ENCODE measurements at places on chromosomes 3 and 15. TPM values are rescaled to one million over a fixed set of nuclear protein-coding genes. Genes with fewer than 3 reads are reported as not detected.

DNA sequence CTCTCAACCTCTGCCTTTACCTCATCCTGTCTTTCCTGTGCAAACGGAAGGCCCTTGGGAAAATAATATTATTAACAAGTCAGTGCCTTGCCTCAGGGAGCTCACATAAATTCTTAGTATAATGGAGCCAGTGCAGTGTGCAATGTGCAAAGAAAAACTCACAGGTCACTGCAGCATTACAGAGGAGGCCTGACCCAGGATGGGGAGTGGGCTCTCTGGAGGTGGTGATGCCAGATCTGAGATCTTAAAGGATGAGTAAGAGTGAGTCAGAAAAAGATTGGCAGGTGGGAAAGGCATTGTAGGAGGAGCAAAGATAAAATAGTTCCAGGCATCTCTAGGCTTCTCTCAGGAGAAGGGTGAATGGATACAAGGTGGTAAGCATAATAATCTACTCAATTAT lies 185.6 kb upstream of the ADAMTS9 start:
- DNase-seq: no peak

DNA sequence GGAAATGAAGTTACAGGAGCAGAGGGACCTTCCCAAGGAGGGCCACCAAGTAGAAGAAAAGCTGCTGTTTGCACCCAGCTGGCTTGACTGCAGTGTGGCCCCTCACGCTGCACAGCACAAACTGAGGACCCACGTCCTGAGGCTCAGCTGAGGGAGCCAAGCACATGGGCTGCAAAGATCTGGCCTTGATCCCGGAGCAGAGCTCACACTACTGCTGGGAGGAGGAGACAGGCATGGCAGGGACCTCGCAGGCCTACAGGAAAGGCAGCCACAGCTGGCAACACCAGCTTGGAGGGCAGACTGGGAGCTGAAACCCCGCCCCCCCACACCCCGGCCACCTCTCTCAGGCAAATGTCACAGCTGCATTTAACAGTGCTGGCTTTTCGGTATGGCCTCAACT lies 39.7 kb downstream of the KLHL25 start:
- no peak for DNase-seq

GRCh38 chr15:35757765-35758164 lies 211.8 kb upstream of the DPH6 start:
- no peak for DNase-seq

- no peak for DNase-seq
Observed at GRCh38 chr15:57432141-57432741, 55.9 kb downstream of the CGNL1 start.

- no peak for DNase-seq
Observed at GRCh38 chr15:69919816-69920215, 177.9 kb downstream of the TLE3 start.

DNA sequence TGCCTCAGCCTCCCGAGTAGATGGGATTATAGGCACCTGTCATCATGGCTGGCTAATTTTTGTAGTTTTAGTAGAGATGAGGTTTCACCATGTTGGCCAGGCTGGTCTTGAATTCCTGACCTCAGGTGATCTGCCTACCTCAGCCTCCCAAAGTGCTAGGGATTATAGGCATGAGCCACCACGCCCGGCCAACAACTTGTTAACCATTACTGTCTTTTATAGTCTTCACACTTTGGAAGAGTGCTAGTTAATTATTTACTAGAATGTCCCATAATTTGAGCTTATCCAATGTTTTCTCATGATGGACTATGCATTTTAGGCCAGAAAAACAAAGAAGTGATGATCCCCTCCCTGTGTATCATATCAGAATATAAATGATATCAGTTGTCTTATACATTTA lies 288.6 kb upstream of the CBLB start:
- no peak for DNase-seq

DNA sequence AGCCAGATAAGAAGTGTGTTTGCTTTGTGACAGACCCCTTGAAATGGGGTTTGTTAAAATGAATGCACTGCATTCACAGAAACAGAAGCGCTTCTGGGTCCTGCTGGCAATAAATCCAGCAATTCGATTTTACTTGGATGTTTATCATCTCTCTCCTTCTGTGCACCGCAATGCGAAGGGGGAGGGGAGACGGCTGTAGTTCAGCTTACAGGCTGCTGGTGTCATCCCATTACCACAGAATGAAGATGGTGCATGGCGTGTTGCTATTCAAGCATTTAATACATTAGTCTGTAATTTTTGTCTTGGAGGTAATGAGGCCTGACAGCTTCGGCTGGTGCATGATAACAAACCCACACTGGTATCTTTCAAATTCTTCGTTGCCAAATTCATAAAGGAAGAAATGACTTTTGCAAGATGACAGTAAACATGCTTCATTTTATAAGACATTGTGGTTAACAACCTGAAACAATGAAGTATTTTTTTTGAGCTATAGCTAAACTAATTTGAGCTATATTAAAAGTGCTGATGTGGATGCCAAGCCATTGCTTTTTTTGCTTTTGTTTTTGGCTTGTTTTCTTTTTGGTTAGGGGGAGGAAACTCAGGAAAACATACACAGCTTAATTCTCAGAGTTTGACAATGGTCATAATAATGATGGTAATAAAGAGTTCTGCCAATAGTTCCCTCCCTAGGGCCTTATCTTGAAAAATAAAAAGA lies 418.3 kb downstream of the OTOL1 start:
- DNase-seq: no peak

DNA sequence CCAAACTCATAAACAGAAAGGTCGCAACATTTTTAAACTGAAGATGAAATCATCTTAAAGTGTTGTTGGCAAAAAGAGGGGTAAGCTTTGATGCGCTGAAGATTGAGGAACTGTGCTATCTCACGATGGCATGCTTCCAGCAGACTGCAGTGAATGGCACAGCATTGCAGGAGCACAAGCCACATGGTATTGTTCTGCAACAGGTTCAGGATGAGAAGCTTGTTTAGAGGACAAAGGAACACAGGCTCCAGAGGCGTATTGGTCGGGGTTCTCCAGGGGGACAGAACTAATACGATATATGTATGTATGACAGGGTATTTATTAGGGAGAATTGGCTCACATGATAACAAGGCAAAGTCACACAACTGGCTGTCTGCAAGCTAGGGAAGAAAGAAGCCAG lies 13.8 kb upstream of the PLD1 start:
- DNase-seq: peak; percentile 69

- no peak for DNase-seq
Observed at GRCh38 chr15:101203029-101203573, 48.7 kb downstream of the CHSY1 start.

DNA sequence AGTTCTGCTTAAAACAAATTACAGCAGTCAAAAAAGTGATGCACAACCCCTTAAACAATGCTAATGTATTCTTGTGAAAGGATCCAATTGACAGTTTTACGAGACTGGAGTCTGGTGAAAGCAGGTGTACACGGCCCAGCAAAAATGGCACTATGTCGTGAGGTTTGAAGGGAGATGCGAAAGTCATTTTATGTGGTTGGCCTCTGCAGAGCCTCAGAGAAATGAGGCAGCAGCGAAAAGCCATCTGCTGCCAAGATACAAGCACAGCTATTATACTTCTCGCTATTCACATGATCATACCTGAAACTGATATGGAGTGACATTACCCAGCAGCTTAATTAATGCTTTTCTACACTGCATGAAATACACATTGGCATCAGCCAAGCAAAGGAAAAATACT lies 36.4 kb downstream of the MECOM start:
- no peak for DNase-seq

- peak; percentile 54 for DNase-seq
Observed at GRCh38 chr3:177050501-177051237, 146.6 kb downstream of the TBL1XR1 start.

- DNase-seq: no peak
Observed at GRCh38 chr3:37916685-37917084, 55.0 kb downstream of the CTDSPL start.

DNA sequence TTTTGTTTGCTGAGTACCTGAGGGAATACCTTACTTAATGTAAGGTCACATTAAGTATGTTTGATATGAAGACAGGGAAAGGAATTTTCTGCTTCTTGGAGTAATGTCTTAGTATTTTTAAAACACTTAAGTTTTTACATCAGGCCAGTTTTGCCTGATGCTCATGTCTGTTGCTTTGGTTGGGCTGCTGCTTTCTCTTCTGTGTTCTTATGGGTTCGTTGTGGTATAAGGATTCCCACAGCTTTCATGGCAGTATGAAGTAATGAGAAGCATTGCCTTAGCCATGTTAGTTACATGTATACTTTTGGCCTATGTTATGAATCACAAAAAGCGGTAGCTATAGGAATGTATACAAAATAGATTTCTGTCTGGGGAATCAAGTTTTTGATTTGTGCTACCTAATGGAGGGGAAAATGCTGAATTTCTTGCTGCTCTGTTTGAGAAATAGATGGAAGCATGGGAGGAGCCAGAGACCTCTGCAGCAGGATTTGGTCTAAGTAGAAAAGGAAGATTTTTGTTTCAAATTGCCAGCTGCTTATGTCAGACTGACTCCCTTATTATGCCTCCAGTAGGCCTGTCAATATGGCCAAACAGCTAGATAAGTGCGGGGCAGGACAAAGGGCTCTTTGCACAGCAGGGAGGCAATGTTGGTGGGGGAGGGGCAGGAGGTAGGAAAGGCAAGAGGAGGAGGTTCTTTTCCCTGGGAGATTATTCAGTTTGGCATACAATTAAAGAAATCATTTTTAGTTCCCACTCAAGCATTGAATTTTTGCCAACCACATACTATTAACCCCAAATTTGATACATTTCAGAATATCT lies 5.2 kb downstream of the SETD5 start:
- DNase-seq: no peak

DNA sequence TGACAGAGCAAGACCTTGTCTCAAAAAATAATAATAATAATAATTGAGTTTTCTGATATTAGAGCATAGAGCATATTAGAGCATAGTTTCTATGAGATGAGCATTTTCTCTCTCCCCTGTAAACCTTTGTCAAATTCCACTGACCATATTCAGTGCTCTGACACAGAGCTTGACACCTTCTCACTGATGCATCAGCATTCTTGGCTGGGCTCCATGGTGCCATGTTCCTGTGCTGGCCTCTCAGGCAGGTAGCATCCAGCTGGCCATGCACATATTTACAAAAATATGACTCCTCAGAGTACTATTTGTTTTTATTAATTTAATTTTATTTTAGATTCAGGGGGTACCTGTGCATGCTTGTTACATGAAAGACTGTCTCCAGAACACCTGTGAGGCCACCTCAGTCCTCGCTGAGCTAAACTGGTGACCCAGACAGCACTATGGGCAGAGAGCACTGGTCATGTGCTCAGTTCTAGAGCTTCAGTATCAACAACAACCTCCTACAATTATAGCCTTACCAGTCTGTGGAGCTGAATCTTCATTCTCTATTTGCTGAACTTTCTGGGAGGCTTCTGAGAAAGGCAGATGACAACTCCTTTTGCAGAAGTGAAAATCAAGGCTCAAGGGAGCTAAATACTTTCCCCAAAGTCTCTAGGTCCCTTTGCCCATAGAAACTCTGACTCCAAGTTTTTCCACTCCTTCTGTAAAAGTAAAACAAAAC lies 21.6 kb upstream of the SLC28A2 start:
- no peak for DNase-seq

DNA sequence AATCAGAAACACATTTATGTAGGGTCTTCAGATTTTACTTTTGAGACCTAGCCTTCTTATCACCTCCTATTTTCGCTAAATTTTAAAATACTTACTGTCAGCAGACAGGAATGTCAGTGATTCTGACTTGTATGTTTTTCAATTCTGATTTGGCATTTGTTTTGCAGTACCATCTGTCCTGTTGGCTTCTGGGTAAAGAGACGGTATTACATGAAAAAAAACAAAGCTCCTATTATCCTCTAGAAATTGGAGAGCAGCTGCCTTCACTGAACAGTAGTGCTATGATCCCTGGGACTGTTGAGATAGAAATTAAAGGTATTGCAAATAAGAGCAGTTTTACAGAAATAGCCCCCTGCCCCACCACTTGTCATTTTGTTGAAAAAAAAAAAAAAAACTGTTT lies 8.4 kb downstream of the ARMC8 start:
- DNase-seq: no peak

GRCh38 chr3:107201146-107201545 lies 176.1 kb upstream of the CCDC54 start:
- DNase-seq: no peak

GRCh38 chr15:87829332-87830050 lies 427.0 kb downstream of the NTRK3 start:
- peak; percentile 5 for DNase-seq

DNA sequence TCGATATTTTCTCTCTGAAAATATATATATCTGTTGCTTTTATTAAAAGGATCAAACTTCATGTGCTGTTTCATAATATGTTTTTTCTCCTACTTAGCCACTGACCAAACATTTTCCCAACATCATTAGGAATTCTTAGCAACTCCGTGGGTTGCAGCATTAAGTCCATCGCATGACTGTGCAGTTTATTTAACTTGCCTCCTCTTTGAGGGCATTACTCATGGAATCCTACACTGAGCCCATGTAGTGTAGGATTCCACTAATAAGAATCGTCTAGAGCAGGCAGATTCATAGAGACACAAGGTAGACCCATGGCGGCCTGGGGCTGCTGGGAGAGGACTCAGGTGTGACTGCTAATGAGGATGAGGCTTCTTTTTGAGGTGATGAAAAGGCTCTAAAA lies 49.3 kb downstream of the CMTM6 start:
- DNase-seq: no peak

- DNase-seq: no peak
Observed at GRCh38 chr3:41362638-41363559, 163.6 kb downstream of the CTNNB1 start.

GRCh38 chr3:186612721-186613636 lies at the start of gene AHSG:
AHSG (plus strand) TSS chr3:186613060; CDS start chr3:186613142, 82 bp downstream.
- DNase-seq: no peak

GRCh38 chr15:86121568-86122225 lies 42.0 kb downstream of the AGBL1 start:
- no peak for DNase-seq

GRCh38 chr3:149430216-149430615 lies 44.3 kb upstream of the TM4SF4 start:
- no peak for DNase-seq

Gene TTLL13
- not detected for polyA plus RNA-seq

Gene C3orf49
- not detected for polyA plus RNA-seq

Gene IRAK2
- polyA plus RNA-seq: 2.1 TPM

Gene STOML1
- polyA plus RNA-seq: 3.8 TPM

Gene MITF
- 15.1 TPM for polyA plus RNA-seq

Gene RTP3
- not detected for polyA plus RNA-seq

Gene CPA3
- not detected for polyA plus RNA-seq

Gene SLC24A5
- not detected for polyA plus RNA-seq

Gene FSIP1
- 0.48 TPM for polyA plus RNA-seq

Gene SEC61A1
- 114 TPM for polyA plus RNA-seq

All from CD14-positive monocyte (primary cell).